ENCODE measurements at places on chromosomes 16 and 17.

DNA sequence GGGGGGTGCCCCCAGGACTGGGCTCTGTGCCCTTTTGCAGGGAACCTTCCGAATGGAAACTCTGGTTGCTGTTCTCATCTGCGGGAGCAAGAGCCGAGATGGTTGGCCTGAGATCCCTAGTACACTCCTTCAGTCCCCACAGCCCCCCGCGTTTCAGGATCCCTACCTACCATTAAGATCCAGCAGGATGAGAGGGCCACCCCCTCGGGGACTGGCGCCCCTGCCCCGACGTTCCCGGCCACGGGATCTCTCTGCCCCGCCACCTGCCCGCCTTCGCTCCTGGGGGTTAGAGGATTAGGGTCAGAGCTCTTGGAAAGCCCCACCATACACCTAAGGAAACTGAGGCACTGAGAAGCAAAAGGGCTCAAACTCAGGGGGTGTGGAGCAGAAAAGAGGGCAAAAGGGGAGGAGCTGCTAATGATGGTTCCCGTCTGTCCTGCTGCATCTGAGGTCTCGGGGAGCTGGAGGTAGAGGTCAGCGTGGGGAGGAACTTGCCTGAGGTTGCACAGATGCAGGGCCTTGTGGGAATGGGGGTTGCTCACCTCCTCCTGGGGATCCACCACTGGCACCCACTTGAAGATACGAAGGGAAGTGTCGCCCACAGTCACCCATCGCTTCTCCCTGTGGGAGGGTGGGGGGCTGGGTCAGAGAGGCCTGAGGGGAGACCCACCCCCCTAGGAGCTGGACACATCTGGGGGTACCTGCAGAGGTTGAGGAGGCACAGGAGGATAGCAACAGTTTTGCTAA, 1.0 kb downstream of the BCL7C start:
- no peak for DNase-seq

GRCh38 chr16:2855536-2855935, 2.4 kb downstream of the PRSS22 start:
- no peak for DNase-seq

DNA sequence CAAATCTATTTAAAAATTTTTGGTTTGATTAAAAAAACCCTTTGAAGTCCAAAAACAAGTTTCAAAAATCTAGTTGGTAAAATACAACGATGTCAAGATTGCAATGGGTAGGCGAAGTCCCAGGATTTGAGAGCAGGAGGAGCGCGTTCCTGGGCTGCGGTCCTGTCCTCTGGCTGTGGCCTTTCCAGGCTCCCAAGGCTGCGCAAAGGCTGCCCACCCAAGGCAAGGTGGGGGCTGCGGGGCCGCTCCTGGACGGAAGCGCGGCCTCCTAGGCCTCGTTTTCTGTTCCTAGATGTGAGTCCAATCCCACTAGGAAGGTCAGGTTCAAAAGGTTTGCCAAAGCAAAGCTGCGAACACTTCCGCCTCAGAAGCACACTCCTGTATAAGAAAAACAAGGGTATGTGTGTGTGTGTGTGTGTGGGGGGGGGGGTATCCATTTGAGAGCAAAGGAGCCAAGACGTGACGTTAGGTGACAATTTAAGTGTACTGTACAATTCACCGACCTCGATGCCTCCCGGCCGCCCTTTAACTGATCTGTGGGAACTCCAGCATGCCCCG, 9.2 kb downstream of the AHSP start:
- DNase-seq = no peak

GRCh38 chr16:28297784-28298510, 5.6 kb downstream of the SBK1 start:
- DNase-seq = no peak

DNA sequence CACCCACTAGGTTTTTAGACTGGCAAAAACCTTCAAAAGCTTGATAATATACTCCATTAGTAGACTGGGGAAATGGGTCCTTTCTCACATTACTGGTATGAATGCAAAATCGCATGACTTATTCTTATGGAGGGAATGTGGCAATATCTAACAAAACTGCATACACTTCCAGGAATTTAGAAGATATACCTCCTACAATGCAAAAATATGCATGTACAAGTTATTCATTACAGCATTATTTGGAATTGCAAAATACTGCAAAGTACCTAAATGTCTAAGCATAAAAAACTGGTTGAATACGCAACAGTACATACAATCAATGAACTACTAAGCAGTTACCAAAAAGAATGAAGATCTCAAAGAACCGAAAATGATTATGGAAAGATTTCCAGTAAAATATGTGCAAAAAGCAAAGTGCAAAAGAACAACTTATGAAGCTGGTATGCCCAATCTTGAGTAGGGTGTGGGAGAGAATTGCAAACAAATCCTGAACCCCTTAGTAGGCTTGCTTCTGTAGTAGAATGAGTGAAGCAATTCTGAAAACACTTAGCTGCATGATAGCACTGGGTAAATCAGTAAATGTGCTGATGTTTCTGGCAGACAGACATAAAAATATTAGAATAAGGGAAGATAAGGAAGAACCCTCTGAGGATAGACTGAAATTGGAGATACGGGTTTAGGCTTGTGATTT, 180.1 kb downstream of the PARN start:
- peak; percentile 76 for DNase-seq

- no peak for DNase-seq
These were observed 369.1 kb upstream of the XYLT1 start for GRCh38 chr16:17839907-17840306.

DNA sequence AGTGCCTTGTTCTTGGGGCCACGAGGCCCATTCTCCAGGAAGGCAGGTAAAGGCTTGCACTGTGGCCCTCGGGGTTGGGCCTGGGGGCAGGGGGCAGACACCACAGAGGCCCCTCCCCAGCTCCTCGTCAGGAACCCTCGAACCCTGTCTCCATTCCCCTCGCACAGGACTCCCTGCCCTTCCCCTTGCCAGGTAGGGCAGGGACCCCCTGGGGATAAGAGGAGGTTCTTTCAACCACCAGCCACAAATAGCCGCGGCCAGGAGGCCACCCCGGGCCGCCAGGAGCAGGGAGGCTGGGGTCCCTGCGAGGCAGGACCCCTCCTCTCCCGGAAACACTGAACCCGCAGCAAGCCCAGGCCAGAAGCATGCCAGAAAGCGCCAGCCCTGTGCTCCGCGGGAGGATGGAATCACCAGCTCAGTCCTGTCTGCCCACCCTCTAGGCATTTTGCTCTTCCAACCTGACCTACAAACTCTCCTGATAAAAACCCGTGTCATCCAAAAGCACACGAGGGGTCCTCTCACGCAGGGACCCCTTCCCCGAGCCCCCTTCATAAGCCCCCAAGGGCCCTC, 45.6 kb downstream of the SLC47A1 start:
- DNase-seq = no peak
